KBM-7 (cell line): ENCODE measurements at places on chromosomes 2 and 18.

DNA sequence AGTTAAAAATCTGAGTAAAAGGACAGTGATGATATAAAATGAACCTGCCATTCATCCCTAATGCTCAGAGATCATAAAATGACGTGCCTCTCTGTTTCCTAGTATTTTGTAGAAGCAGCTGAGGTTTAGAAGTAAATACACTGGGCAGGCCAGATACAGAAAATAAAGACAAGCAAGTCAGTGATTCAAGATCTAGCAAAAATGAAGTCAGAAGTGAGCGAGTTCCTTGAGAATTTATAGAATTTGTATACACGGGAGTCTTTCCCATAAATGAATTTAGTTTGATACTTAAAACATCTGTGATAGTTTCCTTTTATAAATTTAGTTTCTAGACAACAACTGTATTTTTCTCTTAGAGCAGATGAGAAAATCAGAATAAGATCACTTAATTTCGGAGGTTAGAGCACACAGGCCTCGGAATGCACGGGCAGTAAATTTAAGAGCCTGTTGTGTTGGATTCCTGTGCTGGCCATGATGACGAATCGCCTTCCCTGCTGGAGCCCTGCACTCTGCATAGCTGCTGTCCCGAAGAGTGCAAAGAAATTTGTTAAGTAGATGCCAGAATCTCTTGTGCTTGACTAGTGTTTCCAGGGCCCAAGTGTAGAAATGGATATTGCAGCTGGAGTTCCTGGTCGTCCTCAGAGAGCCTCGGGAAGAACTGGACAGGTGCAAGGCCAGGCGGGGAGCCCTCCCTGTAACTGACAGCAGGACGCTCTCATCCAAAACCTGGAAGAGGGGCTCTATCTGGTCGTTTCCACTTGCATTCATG, 83.7 kb upstream of the RBM44 start:
- DNase-seq = no peak

DNA sequence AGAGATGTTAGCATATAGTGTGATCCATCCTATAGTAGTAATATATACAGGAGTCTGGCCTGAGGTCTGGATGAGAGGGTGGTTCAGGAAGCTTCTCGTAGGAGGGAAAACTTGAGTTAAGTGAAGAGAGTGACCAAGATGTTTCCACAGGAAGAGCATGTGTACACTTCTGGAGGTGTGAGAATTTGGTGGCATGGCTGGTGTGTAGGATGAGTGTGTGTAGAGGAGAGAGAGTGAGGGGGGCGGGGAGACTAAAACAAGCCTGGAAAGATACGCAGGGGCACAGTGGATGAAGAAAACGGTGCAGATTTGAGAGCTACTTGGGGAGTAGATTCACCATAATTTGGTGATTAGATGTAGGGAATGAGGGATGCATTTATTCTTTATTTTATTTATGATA, 43.5 kb upstream of the CTLA4 start:
- DNase-seq = no peak

DNA sequence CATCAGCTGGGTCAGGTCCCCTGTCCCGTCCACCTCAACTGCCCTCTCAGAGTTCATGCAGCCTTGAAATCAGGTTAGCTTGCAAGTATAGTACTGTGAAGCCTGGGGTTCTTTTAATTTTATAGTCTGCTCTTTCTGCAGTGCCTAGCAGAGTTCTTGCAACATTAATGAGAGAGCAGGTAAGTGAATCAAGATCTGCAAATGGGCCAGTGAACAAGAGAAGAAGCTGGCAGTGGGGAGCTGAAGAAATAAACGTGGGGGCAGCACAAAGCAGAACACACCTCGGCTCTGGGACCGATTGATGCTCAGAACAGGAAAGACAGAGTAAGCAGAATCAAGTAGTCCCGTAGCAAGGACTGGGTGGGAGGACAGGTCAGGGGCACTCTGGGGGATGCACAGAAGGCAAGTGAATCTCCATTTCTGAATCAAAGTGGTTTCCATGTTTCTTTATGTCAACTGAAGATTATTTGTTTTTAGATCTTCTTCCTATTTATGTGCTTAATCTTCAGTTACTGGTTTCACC, 675.5 kb downstream of the RNF144A start:
- peak; percentile 8 for DNase-seq

DNA sequence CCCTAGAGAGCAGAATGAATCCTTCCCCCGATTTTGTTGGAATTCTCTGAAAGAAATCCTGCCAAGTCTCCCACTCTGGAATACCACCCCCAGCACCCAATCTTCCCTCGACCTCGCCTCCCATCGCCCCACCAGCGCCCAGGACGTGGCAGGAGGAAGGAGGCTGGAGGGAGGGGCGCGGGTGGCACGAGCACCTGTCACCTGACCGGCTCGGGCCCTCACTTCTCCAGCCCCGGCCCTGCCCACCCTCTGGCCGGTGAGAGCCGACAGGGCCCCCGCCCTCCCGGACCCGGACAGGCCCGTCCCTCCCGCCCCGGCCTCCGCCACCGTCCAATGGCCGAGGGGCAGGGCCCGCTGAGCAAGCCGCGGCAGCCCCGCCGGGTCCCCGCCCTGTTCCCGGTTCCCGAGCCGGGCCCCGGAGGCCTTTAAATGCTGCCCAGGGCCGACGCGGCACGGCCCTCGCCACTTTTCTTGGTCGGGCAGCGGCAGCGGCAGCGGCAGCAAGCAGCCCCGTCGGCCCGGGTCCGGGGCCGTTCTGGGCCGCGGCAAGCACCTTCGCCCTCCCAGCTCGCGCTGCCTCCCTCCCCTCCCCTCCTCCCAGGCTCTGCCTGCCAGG, at the start of gene LGALSL:
Gene LGALSL (plus strand): TSS at position 393 of the 616 bp plus-strand sequence. CDS start 384 bp downstream, outside the sequence.
- DNase-seq = peak; percentile 53

- DNase-seq = no peak
These were observed 28.7 kb upstream of the LRRC30 start for GRCh38 chr18:7202169-7202568.

DNA sequence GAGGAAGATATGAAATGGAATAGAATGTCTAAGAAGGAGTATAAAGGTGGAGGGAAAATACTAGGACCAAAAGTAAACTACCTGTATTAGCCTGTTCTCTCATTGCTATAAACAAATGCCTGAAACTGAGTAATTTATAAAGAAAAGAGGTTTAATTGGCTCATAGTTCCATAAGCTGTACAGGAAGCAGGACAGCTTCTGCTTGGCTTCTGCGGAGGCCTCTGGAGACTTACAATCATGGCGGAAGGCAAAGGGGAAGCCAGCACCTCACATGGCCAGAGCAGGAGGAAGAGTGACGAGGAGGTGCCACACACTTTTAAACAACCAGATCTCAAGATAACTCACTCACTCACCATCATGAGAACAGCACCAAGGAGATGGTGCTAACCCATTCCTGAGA, 32.9 kb upstream of the TMEM177 start:
- no peak for DNase-seq

GRCh38 chr2:180334514-180334913, 327.4 kb upstream of the CWC22 start:
- peak; percentile 7 for DNase-seq

GRCh38 chr2:217685255-217685605, 317.6 kb downstream of the TNS1 start:
- no peak for DNase-seq

- DNase-seq = peak; percentile 83
These were observed 21.4 kb upstream of the SPIRE1 start for GRCh38 chr18:12679183-12679786.

DNA sequence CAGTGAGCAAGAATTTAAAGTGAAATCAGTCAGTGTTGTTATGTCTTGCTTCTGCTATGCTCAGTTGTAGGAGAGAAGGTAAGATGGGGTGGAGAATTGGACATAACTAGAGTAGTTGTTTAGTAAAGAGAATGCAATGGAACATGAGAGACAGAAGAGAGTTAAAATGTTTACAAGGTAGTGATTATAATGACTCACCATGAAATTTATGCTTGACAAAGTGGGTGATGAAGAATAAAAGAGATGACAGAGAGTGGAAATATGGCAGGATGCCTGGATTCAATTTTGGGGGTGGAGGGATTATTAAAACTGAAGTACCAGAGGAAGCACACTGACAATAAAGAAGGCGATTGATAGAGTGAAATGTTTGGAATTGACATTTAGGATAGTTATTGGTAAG, 10.6 kb downstream of the SCG2 start:
- no peak for DNase-seq

DNA sequence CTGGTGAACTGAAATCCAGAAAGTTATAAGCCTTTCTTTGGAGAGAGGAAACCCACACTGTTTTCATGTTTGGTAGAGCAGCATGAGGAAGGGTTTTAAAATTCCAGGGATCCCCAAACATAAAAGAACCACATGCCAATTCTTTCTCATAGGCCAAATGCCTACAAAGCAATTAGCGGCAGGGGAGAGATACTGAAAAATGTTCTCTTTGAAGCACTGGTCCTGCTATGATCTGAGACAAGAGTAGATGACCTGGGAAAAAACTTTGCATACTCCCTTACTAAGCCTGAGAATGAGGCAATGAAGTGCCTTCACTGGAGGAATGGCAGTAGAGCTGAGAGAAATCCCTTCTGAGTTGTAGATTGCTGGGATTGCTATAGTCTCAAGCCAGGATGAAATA, 1261.7 kb downstream of the DSC3 start:
- DNase-seq = no peak
